Activated CD4-positive, alpha-beta T cell treated with anti-CD3 and anti-CD28 coated beads for 1 hour (primary cell): ENCODE measurements at places on chromosomes 4 and X.

DNA sequence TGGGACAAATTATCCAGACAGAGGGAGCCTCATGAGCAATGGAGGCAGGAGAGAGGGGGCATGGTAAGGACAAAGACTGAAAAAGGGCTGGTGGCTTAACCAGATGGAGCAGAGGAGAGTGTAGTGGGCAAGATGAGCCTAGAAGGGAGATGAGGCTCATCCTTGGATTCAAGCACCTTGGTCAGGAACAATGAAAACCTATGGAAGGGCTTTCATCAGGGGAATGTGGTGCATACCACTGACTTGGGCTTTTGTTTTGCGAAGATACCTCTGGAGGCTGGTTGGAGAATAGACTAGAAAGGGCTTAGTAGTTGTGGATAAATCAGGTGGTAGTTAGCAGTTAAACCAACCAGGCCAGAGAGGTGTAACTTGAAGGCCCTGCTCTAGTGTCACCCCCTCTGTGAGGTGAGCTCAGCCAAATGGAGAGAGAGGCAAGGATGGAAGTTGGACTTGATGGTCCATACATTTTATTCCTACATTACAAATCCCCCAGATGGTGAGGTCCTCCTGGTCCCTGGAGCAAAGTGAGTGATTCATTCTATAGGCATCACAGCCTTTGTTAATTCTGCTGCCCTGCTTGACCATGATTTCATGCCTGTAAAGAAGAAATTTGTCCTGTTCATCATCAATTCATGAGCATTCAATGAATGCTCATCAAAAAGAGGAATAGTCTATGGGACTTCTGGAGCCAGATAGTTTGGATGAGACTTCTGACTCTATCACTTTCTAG is 264.8 kb upstream of the IGFBP7 start:
- DNase-seq = no peak

- DNase-seq = no peak
Observed at GRCh38 chrX:109384699-109385098, 97.2 kb downstream of the GUCY2F start.

- no peak for DNase-seq
Observed at GRCh38 chrX:150410513-150410912, 47.4 kb downstream of the MAMLD1 start.

- no peak for DNase-seq
Observed at GRCh38 chr4:148642907-148643306, 200.7 kb upstream of the NR3C2 start.

GRCh38 chr4:1216869-1217294 is 32.0 kb downstream of the CTBP1 start:
- peak; percentile 42 for DNase-seq

- no peak for DNase-seq
Observed at GRCh38 chr4:155079871-155080270, 128.6 kb upstream of the NPY2R start.

- DNase-seq = no peak
Observed at GRCh38 chr4:3254302-3255131, 5.6 kb downstream of the MSANTD1 start.
